Esophagus muscularis mucosa (tissue), 4 donors: ENCODE measurements at places on chromosomes 3 and 15. TPM values are rescaled to one million over a fixed set of nuclear protein-coding genes. Genes with fewer than 3 reads are reported as not detected.

Gene CPN2
- not detected for total RNA-seq

Gene TMC3
- 0.42 TPM for total RNA-seq

Gene CCR9
- total RNA-seq = not detected

Gene ABCF3
- total RNA-seq = 34.9 TPM

Gene OR5H2
- not detected for total RNA-seq

Gene ZNF80
- not detected for total RNA-seq

Gene MUSTN1
- 17.7 TPM for total RNA-seq

Gene CRABP1
- not detected for total RNA-seq

Gene GRIP2
- 0.50 TPM for total RNA-seq

Gene NANOGP8
- 0.63 TPM for total RNA-seq

Gene FAM107A
- 35.7 TPM for total RNA-seq

Gene EIF4G1
- 368 TPM for total RNA-seq

DNA sequence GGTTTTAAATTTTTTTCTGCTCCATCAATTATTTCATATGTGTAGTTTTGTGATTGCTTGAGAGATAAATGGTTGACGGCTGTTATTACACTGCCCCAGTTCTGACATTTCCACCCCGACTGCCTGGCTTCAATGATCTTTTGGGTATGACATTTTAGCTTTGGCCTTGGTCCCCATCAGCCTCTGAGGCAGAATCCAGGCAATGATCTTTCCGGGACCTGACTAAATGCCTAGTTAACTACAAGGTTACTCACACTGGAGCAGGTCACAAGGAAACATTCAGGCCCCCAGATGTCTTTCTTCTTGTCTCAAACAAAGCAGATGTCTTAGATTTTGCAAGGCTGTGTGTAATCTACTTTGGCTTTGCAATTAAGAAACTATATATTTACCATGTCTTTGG is 61.1 kb upstream of the TMCO5A start:
- no peak overlapping the region for H3K4me3 ChIP-seq
- H3K36me3 ChIP-seq = no peaks in the 10 kb centered on the region
- H3K27me3 ChIP-seq = no peaks in the 10 kb centered on the region
- peaks cover 5% of the 10 kb centered on the region for H3K4me1 ChIP-seq
- DNase-seq = no peak
- H3K27ac ChIP-seq = no peak overlapping the region

GRCh38 chr3:84536916-84537315 is 421.9 kb upstream of the CADM2 start:
- H3K4me1 ChIP-seq = no peaks in the 10 kb centered on the region
- no peaks in the 10 kb centered on the region for H3K27me3 ChIP-seq
- H3K4me3 ChIP-seq = no peak overlapping the region
- no peak overlapping the region for H3K27ac ChIP-seq
- no peaks in the 10 kb centered on the region for H3K36me3 ChIP-seq

DNA sequence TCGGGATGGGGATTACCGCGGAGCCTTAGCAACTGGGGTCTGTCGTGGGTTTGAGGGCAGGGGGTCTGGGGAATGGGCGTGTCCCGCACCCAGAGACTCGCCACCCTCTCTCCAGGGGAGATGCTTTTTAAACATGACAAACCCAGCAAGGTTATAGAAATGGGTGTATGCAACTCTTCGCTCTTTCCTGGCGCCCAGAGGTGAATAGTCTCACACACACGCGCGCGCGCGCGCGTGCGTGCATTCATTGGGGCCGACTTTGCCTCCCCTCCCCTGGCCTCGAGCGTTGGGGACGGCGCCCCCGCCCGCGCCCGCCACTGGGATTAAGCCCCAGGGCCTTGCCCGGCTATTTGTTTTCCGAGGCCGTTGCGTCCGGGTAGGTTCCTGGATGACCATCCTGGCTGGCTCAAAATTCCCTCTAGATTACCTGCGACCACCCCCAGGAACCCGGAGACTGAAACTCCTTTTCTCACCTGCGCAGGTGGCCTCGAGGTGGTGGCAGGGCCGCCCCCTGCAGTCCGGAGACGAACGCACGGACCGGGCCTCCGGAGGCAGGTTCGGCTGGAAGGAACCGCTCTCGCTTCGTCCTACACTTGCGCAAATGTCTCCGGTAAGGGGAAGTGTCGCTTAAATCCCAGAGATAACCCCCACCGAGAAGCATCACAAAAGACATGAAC is 777 bp downstream of the GPR160 start:
- peak overlapping the region; percentile 61 for H3K4me3 ChIP-seq
- no peak for DNase-seq
- peaks cover 24% of the 10 kb centered on the region for H3K4me1 ChIP-seq
- H3K36me3 ChIP-seq = no peaks in the 10 kb centered on the region

GRCh38 chr3:110783541-110783940 is 288.1 kb upstream of the NECTIN3 start:
- no peak overlapping the region for H3K27ac ChIP-seq
- no peaks in the 10 kb centered on the region for H3K36me3 ChIP-seq
- no peak for DNase-seq
- no peak overlapping the region for H3K4me3 ChIP-seq
- no peaks in the 10 kb centered on the region for H3K4me1 ChIP-seq

- H3K4me3 ChIP-seq = no peak overlapping the region
- H3K27me3 ChIP-seq = no peaks in the 10 kb centered on the region
- H3K36me3 ChIP-seq = peaks cover 4% of the 10 kb centered on the region
- H3K4me1 ChIP-seq = no peaks in the 10 kb centered on the region
- H3K27ac ChIP-seq = no peak overlapping the region
These were observed 41.4 kb downstream of the CTDSPL2 start for GRCh38 chr15:44468709-44469385.

DNA sequence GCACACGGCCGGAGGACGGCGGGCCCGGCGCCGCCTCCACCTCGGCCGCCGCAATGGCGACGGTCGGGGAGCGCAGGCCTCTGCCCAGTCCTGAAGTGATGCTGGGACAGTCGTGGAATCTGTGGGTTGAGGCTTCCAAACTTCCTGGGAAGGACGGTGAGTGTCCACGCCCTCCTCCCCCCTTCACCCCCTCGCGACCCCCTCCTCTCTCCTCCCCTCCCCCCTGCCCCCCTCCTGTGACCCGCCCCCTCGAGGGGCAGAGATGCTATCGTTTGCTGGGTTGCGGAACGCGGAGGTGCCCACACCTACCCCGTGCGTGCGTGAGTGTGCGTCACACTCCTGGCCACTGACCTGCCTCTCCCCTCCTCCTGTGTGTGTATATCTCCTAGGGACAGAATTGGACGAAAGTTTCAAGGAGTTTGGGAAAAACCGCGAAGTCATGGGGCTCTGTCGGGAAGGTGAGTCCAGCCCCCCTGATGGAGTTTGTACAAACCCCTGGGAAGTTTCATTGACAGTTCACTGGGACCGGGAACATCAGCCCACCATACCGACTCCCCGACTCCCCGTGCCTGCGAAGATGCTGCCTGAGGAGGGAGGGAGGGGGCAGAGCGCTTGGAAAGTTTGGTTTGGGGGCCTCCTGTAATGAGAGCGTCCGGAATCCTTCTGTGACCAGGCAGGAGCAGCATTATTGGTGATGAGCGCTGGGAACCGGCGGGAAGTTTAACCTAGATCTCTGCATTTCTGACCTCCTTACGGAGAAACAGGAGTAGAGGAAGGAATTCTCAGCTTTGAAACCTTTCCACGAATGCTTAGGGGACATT is 795 bp upstream of the SCAANT1 start:
- peak; percentile 94 for DNase-seq
- peak overlapping the region; percentile 96 for H3K4me3 ChIP-seq
- peaks cover 41% of the 10 kb centered on the region for H3K4me1 ChIP-seq
- H3K36me3 ChIP-seq = peaks cover 16% of the 10 kb centered on the region
- H3K27ac ChIP-seq = peak overlapping the region; percentile 99
- H3K27me3 ChIP-seq = no peaks in the 10 kb centered on the region

DNA sequence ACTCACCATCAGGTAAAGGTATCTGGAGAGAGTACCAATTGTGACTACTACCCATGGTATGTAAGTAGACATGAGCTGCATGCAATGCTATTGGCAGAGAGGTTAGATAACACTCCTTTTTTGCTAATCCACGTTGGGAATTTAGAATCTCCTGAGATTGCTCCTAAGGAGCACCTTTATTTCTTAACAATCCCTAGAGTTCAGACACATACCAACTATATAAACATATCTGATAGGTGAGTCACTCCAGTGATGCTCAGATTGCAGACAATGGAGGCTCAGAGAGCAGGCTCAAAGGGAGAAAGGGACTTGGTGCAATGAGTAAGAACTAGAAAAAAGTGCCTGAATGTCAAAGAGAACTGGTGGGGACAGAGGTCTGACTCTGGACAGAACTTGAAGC is 47.0 kb upstream of the LRRFIP2 start:
- H3K27ac ChIP-seq = no peak overlapping the region
- H3K27me3 ChIP-seq = peaks cover 5% of the 10 kb centered on the region
- H3K4me3 ChIP-seq = no peak overlapping the region
- DNase-seq = no peak
- H3K4me1 ChIP-seq = no peaks in the 10 kb centered on the region

DNA sequence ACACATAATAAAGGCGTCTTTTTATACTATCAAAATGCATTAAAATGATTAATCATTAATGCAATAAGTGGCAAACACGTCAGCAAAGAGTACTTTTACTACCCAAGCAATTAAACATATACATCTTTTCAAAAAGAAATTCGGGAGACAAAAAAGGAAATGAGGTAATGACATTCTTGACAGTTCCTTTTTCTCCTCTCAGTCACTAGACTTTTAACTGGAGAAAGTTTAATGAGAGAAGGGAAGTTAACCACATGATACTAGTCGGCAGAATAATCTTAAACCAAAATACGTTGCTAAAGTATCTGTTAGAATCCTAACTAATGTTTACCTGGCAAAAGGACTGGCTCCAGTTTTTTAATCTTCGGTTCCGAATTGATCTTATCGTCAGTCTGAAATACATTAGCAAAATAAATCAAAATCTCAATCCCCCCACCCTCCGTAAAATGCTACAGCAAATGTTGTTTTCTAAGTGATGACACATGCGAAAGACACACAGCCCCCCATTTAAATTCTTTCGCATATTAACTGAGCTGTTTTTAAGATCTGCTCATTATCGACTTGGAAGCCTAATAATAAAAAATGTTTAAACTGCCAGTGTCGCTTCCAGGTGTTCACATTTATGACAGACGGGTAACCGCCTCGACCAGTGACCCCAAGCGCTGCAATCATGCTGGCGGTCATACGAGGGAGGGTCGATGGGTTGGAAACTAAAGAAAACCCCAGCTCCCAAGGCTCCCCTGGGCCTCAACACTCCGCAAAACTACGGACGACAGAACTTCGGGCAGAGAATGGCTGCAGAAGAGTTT is 778 bp downstream of the MTMR10 start:
- peak overlapping the region; percentile 96 for H3K27ac ChIP-seq
- H3K36me3 ChIP-seq = peaks cover 4% of the 10 kb centered on the region
- no peak for DNase-seq
- no peaks in the 10 kb centered on the region for H3K27me3 ChIP-seq

- H3K36me3 ChIP-seq = no peaks in the 10 kb centered on the region
- no peak for DNase-seq
- no peak overlapping the region for H3K4me3 ChIP-seq
- no peaks in the 10 kb centered on the region for H3K4me1 ChIP-seq
- H3K27me3 ChIP-seq = peaks cover 9% of the 10 kb centered on the region
These were observed 141.9 kb upstream of the C2CD4B start for GRCh38 chr15:62306851-62307504.

DNA sequence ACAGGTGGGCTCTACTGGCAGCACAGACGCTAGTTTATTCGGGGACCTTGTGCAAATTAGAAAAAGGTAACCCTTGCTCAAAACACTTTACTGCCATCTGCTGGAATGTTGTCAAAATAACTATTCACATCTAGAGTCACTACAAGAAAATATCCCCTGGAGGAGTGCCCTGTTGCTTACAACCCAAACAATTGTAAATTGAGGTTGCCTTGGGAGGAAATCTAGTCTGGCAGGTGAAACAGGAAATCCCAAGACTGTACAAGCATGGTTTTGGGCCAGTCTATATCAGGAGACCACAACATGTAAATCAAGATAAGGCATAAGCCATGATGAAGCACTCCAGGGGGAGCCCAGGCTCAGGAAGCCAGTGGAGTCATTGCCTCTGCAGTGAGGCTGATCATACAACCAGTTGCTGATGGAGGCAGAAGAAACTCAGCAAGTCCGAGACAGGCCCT is 136.8 kb upstream of the ACP3 start:
- DNase-seq = no peak
- H3K36me3 ChIP-seq = no peaks in the 10 kb centered on the region
- H3K4me1 ChIP-seq = no peaks in the 10 kb centered on the region

- no peaks in the 10 kb centered on the region for H3K27me3 ChIP-seq
- no peak overlapping the region for H3K27ac ChIP-seq
- peak; percentile 77 for DNase-seq
- no peak overlapping the region for H3K4me3 ChIP-seq
- no peaks in the 10 kb centered on the region for H3K36me3 ChIP-seq
- H3K4me1 ChIP-seq = no peaks in the 10 kb centered on the region
These were observed 631.1 kb upstream of the CFAP20DC start for GRCh38 chr3:59680919-59681318.

DNA sequence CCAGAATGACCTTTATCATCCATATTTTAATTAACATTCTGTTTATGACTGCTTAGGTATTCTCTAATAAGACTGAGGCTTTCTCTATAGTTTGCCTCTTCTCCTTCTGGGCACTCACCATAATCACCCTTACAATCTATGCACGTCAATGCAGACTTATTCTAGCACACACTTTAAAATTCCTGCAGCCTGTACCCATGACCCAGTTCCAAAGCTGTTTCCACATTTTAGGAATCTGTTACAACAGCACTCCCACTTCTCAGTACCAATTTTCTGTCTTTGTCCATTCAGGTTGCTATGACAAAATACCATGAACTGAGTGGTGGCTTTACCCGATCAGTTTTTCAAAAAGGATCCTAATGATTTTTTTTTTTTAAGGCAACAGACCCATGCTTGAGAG is 103.5 kb downstream of the SOX14 start:
- DNase-seq = no peak
- H3K36me3 ChIP-seq = no peaks in the 10 kb centered on the region

- H3K27ac ChIP-seq = no peak overlapping the region
- peaks cover 15% of the 10 kb centered on the region for H3K4me1 ChIP-seq
- H3K36me3 ChIP-seq = no peaks in the 10 kb centered on the region
- DNase-seq = no peak
- H3K4me3 ChIP-seq = no peak overlapping the region
- H3K27me3 ChIP-seq = no peaks in the 10 kb centered on the region
These were observed 226.2 kb downstream of the SLCO3A1 start for GRCh38 chr15:92079647-92080255.

DNA sequence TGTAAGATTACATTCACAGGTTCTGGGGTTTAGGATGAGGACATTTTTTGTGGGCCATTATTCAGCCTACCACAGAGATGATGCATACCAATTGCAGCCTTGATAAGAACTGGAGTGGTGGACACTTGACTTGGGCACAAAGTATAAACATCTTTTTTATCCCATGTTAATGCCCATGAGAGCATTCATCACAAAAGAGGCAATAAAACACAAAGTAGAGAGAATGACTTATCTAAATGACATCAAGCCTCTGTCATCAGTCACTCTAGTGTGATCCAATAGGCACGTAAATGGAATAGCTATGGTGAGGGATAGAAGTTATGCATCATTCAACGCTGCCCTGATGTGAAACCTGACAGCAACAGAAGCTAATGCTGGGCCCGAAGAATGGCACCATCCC is 25.8 kb downstream of the VEPH1 start:
- no peak overlapping the region for H3K4me3 ChIP-seq
- H3K36me3 ChIP-seq = no peaks in the 10 kb centered on the region

GRCh38 chr3:72411843-72412242 is 436.4 kb downstream of the SHQ1 start:
- no peak for DNase-seq
- peaks cover 47% of the 10 kb centered on the region for H3K4me1 ChIP-seq
- no peak overlapping the region for H3K4me3 ChIP-seq
- H3K27ac ChIP-seq = no peak overlapping the region
- H3K27me3 ChIP-seq = no peaks in the 10 kb centered on the region
- no peaks in the 10 kb centered on the region for H3K36me3 ChIP-seq
